ENCODE measurements at places on chromosomes 3 and 15.

DNA sequence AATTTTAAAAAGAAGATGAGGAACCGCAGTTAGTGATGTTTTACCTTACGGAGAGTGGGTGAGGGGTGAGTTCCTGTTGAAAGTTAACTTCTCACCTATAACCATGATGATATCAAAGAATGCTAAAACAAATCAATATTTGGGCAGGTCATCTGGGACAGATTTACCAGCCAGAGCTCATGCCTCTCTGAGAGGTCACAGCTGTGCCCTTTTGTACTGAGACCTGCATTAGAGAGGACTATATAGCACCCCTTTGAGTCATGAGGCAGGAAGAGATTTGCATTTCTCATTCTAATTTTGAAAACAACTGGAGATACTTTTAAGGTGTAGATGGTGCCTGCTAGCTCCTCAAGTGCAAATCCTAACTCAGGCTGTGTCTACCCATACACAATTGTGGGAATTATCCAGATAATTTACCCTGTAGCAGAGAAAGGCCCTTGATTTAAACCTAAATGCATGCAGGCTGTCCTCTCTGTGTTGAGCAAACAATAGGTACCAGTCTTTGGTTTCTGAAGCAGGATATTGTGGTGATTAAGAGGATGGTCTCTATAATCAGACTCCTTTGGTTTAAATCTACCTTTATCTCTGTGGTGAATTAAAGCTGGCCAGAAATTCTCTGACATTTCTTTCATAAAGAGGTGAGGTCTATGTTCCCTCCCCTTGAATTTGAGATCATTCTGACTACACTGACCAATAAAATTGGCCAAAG lies 5.8 kb upstream of the TM4SF4 start:
- no peak for DNase-seq

- DNase-seq, result no peak
These were observed 185.6 kb upstream of the SYNPR start for GRCh38 chr3:63092515-63092914.

GRCh38 chr15:33808720-33809457 lies 159.4 kb upstream of the CHRM5 start:
- no peak for DNase-seq

DNA sequence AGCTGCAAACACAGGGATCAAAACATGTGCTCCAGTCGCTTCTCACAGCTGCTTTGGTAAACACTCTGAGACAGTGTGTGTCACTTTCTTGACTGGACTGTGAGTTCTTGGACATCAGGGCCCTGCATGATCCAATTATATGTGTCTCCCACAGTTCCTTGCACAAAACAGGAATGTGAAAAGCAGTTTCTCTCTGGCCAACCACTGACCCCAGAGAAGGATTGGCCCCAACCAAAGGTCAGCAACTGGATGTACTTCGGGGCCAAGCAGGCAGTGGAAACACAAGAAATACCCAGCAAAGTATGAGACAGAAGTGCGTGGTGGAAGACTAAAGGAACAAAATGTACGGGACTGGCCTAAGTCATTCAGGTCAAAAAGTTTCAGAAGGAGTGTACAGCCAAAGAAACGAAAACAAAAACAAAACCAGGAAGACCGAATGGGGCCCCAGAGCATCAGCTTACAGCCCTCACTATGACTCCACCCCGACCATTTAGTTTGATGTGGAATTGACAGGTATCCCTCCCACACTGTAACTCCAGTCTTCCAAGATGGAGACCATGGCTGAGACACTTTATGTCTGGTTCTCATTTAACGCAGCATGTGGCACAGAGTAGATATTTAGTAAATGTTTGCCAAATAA lies 76.7 kb upstream of the LPP start:
- no peak for DNase-seq

GRCh38 chr3:18111796-18112232 lies 313.3 kb downstream of the SATB1 start:
- no peak for DNase-seq

- peak; percentile 53 for DNase-seq
These were observed 44.5 kb downstream of the OXNAD1 start for GRCh38 chr3:16309558-16309957.

- no peak for DNase-seq
These were observed 160.7 kb downstream of the SQOR start for GRCh38 chr15:45795440-45796069.

DNA sequence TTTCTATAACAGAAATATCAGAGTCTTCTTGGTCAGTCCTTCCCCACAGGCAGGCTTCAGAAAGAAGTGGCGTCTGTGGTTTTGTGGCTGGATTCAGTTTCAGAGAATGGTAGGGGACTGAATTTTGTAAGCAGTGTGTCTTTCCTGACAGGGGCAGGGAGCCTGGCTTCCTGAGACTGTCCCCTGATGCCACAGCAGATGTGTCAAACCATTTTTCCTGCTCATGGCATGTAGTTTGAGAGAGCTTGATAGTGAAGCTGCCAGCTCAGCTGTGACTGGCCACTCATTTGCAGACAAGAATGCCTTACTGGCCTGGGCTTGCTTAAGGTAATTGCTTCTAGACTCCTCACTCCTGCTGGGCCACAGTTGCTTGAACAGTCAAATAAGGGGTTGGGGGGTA lies 26.4 kb downstream of the LARS2 start:
- no peak for DNase-seq

DNA sequence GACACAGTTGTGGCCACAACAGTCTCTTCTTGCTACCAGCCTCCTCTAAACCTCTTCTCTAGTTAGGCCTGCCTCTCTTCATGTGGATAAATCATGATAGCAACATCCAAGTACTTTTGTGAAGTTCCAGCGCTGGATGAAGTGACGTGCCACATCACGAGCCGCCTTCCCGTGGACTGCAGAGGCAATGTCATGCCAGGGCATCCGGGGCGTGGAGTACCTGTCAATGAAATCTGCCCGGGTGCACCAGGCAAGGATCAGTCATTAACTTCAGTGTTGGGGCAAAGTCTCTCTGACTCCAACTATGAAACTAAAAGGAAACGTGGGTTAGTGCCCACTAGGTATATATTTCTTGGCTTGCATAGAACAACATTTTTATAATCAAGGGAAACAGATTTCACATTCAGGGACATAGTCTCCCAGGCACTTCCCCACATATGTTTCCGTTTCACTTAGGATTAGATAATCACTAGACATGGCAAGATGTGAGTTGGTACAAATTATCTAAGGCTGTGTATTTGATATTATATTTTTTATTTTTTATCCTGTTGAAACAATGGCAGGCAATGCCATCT lies 133.6 kb downstream of the PLD1 start:
- DNase-seq, result no peak

DNA sequence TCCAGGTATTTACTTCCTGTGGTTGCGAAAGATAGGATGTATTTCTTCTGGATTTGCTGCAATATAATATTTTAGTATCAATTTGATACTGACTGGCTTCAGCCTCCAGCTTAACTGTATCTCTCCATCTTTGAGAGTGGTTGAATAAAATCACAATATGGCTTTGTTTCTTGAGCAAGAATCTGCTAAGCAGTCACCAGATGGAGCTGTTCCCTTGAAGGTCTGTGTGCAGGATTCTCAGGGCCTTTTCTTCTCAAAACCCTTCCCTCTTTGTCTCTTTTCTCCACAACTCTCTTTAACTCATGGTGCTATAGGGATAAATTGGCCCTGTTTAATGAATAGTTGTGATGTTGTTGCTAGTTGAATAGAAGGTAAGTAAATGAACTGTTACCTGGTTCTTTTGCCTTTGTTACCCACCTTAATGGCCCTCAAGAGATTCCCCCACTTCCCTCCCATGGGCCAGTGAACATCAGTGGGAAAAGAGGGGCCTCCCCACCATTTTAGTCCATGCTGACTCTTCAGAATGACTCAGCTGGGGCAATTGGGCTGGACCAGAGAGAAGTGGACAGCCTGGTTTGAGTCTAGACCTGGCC lies 34.8 kb upstream of the RAB6B start:
- DNase-seq, result no peak

GRCh38 chr3:71066849-71067261 lies 516.7 kb downstream of the FOXP1 start:
- DNase-seq, result peak; percentile 33

DNA sequence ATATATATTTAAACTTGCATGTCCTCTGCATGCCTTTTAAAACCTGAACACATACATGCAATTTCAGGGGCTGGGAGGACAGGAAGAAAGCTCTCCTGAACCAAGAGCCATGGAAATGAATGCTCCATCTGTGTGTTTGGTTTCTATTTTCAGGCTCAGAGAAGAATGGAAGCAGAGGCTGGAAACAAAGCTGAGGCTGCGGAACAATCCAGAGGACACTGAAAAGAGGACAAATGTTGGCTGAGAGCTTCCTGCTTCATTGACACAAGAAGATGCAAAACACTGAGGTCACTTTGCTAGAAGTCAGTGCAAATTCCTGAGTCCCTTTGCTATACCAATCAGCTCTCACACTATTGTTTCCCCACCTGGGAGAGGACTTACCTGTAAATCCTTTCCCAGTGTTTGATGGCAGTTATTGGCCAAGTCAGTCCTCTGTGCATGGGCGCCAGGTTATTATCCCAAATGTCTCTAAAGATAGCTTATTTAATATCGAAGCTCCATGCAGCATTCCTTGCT lies 12.7 kb downstream of the FAM240A start:
- no peak for DNase-seq

DNA sequence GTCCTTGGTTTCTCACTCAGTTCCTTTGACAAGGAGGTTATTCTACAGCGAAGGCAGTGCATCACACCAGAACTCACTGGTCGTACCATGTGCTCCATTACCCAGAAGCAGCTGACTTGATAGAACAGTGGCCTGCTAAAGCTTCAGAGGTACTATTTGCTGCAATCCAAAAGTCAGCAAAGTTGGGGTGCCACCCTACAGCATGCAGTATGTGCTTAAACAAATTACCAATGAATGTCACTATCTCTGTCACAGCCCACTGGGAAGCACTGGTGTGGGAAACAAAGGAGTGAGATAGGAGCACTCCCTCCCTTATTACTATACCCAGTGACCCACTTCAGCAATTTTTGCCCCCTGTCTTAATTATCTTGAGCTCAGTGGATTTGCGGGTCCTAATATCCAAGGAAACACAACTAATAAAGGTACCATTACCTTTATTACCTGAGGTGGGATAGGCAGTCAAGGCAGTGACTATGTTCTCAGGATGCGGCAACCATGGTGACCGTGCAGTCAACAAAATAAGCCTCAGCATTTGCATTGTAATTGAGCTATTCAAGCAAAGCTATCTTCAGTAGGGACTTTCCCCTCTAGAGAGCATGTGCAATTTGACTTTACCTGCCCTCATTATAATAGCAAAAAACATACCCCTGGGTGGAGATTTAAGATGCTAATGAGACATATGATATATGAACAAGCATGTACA lies 199.4 kb downstream of the OCA2 start:
- DNase-seq, result no peak

DNA sequence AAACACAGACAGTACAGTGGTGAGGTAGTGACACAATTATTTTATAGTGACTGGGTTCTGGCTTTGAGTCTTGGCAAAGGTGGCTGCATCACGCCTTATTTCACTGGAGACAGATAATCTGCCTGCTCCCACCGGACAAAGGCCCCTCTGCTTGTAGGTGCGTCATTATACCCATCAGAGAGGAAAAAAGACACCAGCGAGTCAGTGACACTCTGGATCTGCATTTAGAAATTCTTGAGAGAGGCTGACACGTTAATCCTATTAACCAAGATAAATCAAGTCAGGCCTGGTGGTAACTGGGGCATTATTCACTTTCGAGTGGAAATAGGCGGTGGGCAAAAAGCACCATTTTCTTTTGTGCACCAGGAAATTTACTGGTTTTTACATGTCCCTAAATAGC lies 76.2 kb downstream of the NR2F2 start:
- DNase-seq, result no peak

All from CD4-positive, alpha-beta T cell treated with Interleukin-15 for 1 hour (primary cell).